ENCODE measurements at places on chromosomes 16 and 17.

DNA sequence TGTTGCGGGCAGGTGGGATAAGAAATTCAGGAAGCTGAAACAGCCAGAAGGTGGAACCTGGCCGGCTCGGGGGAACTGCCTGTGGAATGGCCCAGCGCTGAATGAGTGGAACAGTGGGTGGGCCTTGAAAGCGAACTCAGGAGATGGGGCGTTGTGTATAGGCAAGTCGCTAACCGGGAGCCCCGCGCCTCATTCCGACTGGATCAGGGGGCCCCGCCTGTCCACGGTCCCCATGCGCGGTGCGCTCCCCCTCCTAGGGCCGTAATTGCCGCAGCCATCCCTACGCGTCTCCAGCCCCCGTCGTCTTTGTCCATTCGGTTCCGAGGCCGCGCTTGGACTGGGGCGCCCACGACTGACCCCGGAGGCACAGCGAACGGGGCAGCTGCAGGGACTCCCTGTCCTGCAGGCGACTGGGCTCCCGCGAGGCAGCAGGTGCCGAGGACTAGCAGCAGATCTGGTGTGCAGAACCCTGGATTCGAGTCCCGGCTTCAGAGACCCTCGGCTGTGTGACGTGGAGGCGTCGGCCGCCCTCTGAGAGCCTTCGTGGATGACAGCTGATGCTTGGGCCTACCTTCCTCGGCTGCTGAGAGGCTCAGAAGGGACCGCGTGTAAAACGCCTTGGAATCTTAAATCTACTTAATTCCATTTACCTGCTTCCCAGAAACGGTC is 10.9 kb upstream of the CA4 start:
- no peak for DNase-seq

DNA sequence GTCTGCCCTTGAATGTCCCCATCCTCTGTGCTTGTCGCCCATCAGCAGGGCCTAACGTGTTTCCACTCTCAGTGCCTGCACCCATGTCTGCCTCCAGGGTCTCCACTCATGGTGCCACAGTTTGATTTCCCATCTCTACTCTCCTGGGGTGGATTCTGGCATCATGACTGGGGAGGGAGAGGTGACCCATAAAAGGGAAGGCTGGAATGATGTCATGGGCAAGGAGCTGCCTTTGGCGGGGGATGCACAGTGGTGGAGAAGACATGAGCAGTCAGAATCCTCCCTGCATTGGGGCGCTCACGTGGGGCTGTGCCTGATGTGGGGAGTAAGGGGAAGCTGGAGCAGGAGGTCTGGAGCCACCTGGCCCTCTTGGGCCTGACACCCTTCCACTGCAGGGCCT is 100.9 kb downstream of the USP22 start:
- no peak for DNase-seq

DNA sequence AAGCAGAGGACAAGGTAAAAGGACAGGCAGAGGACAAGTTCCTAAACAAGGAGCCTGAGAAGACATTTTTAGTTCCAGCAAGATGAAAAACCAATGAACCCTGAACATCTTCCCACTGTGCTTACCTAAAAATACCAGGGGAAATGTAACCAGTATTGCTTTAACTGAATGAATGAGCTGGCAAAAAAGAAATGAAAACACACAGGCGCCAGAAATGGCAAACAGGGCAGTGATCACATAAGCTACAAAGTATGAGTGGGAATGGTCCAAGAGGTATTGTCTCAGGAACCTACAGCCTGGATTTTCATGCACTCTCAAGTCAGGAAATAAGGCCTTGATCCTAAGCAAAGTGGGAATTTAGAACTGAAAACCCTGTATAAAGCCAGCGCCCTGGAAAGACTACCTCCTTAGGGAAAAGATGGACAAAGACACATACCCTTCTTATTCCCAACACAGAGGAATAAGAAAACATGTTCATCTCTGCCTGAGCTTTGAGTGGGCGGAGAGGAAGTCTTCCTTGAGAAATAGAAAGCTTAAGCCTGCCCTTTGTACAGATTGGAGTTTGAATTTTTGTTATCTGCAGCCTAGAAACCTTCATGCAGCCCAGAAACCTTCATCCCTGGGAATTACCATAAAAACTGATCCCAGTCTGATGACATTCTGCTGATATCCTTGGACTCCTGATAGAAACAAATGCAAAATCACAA is 2.1 kb downstream of the CMTM2 start:
- no peak for DNase-seq

DNA sequence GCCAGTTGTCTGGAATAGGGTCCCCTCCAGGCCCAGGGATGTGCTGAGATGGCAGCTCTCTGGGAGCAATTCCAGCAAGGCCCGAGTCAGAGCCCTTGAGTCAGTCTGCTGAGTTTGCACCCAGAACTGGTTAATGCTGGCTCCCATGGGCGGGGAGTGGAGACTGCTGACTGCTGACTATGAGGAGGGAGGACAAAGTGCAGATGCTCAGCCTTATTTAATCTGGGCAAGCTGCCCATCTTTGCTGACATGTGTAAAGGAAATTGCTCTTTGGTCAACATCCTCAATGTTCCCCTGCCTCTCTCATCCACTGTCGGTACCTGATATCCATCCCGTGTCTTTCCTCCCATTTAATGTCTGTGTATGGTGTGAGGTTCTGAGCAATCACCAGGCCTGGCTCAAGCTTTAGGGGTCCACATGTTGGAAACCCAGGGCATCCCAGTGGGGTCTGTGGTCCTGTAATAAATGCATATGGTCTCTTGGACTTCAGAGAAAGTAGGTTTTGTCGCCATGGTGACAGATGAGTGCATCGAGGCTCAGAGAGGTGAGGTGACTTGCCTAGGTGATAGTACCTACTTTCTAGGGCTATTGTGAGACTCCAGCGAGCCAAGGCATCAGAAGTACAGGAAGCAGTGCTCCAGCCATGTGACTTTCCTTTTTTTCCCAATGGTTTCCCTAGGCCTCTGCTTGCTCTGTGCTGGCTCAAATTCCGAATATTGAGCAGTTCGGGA is 20.0 kb upstream of the RNF135 start:
- peak; percentile 31 for DNase-seq

DNA sequence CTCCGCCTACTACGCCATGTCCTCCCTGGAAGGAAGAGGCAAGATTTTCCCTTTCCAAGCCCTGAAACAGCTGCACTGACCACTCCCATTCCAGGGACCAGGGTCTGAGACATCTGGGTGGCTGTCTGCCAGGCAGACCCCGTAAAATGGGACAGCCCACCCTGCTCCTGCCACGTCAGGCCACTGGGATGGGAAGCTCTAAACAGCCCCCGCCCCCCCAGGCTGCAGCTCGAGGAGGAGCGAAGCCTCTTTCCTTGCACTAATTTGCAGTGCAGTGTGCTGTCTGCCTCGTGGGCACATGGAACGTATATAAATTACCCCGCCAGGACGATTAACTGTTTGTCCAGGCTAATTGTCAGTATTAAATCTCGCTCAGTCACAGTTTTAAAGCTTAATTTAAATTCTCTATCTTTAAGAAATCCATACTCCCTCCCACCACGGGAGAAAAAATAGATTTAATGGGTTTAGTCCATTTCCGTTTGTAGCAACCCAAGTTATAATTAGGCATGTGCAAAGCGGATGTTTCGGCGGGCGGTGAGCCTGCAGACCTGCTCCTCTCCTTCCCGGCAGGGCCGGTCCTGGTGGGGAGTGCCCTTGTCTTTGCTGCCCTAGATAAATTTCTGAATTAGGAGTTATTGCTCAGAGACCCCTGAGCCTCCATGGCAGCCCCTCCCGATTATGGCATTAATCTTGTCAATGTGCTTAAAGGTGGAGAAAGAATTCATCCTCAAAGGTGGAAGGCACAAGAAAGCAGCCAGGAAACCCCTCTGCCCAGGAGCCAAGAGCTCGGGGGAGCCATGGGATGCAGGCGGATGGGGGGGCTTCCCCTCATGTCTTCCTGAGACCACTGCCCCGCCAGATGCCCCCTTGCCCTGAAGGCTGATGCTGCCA is 268.0 kb upstream of the TNRC6C start:
- peak; percentile 8 for DNase-seq

- DNase-seq: no peak
Observed at GRCh38 chr17:16273929-16274339, 56.9 kb downstream of the PIGL start.

- DNase-seq: no peak
Observed at GRCh38 chr17:47201166-47201565, 8.0 kb upstream of the MYL4 start.

DNA sequence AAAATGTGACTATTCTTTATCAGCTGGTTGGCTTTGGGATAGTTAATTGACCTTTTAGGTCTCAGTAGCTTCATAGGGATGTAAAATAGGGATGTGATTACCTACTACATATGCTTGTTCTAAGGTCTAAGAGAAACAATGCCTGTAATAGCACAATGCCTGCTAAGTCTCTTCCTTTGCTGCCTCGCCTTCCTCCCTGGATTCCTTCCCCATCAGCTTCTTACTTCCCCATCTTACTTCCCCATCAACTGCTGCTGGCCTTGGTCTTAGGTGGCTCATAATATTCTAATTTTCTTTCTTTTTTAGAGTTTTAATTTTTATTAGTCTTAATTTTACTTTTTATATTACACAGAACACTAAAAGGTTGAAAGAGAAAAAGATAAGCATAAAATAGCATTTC is 59.2 kb upstream of the GOT2 start:
- DNase-seq: no peak

GRCh38 chr17:49819651-49820050 is 28.2 kb downstream of the TAC4 start:
- no peak for DNase-seq

- peak; percentile 59 for DNase-seq
Observed at GRCh38 chr16:2250652-2251295, 613 bp downstream of the ECI1 start.

GRCh38 chr17:35001549-35001948 is 21.2 kb downstream of the LIG3 start:
- no peak for DNase-seq

DNA sequence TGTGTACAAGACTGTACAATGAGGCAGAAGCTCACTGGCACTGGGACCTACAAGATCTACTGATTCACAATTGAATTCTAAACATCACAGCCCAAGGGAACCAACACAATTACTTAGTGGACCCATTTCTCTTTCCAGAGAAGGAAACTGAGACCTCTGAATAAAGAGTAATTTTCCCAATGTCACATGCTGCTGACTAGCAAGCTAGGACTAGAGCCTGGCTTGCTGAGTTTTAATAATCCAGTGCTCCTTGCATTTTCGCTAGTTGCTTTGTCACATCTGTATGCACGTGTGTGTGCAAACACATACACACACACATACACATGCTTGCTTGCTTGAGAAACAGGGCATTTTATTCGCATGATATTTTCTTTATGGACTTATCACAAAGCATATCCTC is 3.9 kb upstream of the LPO start:
- DNase-seq: no peak

- DNase-seq: peak; percentile 22
Observed at GRCh38 chr17:50681263-50682200, 26.2 kb downstream of the ANKRD40 start.

GRCh38 chr16:87304951-87305350 is 12.2 kb downstream of the C16orf95 start:
- no peak for DNase-seq

GRCh38 chr16:68664297-68664696 is 19.2 kb downstream of the CDH3 start:
- no peak for DNase-seq

DNA sequence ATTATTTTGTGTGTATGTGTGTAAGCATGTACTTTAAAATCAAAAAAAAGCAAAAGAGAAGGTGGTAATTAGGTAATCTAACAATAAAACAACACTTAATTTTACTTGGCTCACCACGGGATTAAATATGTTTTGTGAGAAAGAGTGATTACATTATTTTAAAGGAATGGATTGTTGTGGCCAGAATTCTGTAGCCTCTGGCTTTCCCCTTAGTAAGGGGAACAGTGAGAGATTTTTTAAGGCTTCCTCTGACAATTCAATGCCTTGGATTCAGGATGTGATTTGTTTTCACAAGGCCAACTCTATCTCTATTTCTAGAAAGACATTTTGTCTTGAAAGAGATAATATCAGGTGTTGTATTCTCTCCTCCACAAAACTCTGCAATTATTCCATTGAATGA is 560.3 kb upstream of the CDH8 start:
- DNase-seq: no peak

GRCh38 chr16:26491101-26491670 is 575.5 kb upstream of the C16orf82 start:
- no peak for DNase-seq

GRCh38 chr16:49634235-49635008 is 221.5 kb downstream of the ZNF423 start:
- no peak for DNase-seq

- peak; percentile 75 for DNase-seq
Observed at GRCh38 chr17:49388290-49388640, 26.2 kb upstream of the ZNF652 start.

- no peak for DNase-seq
Observed at GRCh38 chr17:36136439-36136838, 32.8 kb downstream of the CCL4 start.

GRCh38 chr17:17416400-17417360 is 60.1 kb upstream of the MED9 start:
- no peak for DNase-seq

- no peak for DNase-seq
Observed at GRCh38 chr16:3691761-3692160, 25.6 kb downstream of the TRAP1 start.

- no peak for DNase-seq
Observed at GRCh38 chr17:72338847-72339790, 218.3 kb downstream of the SOX9 start.

GRCh38 chr17:48546924-48547807 is 2.3 kb upstream of the HOXB2 start:
- DNase-seq: no peak

DNA sequence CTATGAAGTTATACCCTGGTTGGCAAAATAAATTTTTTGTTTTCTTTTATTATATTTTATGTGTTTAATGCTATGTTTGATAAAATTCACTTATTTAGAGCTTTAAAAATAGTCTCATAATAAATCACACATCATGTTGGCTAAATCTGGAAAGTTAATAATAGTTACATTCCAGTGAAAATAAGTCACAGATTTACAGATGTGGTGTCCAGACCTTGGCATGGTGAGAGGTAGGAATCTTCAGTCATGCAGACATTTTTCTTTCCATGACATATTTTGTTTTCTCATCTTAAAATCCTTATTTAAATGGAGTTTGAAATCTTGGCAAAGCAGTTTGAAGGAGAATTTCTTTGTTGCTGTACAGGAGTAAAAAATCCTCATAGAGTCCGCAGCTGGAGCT is 48.1 kb upstream of the GOSR1 start:
- DNase-seq: no peak

- DNase-seq: no peak
Observed at GRCh38 chr17:21005803-21006202, 37.0 kb downstream of the USP22 start.

DNA sequence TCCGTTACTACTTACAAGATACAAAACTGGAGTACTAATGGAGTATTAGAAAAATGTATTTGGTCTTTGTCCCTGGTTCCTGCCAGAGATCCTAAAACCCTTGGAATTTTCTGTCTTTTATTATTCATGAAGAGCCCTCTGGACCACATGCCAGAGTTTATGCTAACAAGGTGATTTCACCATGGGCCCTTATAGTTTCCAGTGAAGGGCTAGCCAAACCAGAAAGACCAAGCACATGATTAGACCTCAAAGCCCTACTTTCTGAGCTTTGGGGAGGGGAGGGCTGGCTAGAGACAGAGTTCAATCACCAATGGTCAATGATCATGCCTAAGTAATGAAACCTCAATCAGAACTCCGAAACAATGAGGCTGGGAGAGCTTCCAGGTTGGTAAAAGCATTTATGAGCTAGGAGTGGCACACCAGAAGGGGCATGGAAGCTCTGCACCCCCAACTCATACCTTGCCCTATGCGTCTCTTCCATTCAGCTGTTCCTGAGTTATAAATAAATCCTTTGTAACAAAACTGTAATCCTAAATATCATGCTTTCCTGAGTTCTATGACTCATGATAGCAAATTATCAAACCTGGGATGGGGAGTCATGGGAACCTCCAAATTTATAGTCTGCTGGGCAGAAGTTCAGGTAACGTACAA is 10.4 kb downstream of the DCUN1D3 start:
- no peak for DNase-seq
